Caki2 (cell line): ENCODE measurements at places on chromosomes 4 and X.

DNA sequence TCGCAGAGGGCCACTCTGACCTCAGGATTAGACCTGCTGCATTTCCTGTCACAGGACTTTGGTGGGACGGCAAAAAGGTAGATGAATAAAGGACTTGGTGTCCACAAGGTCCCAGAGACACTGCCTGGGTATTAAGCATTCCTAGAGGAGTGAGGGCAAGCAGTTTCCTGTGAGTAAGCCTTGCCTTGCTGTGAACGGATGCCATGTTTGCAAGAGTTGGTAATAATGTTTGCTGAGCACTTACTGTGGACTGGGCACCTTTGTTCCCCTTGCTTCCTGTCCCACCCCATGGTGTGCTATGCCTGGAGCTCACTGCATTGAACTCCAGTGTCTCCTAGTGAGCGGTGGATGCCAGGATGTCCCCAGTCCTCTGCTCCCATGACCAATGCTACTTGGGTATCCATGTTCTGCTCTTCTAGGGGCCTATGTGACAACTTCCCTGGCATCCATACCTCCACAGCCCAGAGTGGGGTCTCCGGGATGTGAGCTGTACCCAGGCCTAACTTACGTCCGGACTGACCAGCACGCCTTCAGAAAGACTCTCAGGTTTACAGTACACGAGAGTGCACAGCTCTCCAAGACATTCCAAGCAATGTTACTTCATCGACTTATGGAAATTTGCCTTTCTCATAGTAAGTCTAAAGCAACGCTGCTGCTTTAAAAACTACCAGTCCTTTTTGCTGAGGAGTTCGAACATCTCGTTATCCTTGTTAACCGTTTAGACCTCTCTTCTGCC lies 95.5 kb upstream of the MSX1 start:
- no peak for DNase-seq

DNA sequence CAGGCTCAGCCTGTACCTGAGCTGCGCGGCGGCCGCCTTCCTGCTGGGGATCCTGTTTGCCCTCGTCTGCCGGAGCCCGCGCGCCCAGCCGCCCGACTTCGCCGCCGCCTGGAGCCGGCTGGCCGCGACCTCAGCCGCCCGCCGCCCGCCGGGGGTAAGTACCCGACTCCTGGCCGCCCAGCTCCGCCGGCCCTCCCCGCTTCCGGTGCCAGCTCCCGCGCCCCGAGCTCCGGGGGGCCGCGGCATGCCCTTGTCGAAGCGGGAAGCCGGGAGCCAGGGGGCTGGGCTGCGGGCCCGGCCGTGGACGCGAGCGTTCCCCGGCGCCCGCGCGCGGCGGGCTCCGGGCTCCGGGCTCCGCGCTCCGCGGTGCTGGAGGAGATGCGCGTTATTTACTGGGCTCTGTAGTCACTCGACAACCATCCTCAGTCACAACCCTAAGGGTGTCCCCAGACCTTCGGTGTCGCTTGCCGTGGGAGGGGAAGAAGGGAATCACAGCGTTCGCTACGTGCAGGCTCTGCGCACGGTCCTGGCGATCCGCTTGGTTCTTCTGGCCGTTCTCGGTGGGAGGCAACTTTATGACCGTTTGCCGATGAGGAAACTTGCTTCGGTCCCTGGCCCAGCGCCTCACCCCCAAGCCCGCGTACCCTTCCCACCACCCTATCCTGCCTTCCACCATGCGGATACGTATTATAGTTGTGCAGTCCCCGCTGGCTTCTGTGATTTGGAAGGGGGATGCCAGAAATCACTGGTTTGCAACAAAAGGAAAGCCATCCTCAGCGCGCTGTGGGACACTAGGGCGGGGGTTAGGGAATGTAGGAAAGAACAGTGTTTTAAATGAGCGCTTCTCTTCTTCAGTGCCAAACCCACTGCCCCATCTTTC lies 944 bp downstream of the SNX25 start:
- peak; percentile 44 for DNase-seq

DNA sequence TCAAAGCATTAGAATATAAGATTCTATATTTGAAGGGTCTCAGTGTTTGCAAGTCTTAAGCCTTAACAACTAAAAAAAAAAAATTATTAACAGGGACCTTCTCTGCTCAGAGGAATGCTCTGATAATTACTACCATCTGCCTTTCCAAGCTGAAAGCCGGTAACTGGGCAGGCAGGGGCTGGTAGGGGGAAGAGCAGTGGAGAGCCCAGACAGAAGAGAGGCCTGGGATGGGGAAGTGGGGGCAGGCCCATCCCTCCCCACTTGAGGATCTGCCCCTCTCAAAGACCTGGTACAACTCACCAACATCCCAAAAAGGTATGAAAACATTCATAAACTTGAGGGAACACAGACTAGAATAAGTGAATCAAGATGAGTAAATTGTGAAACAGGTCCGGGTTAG lies 113.9 kb downstream of the QDPR start:
- no peak for DNase-seq

GRCh38 chr4:72110886-72111285 lies 79.1 kb downstream of the NPFFR2 start:
- DNase-seq = no peak

DNA sequence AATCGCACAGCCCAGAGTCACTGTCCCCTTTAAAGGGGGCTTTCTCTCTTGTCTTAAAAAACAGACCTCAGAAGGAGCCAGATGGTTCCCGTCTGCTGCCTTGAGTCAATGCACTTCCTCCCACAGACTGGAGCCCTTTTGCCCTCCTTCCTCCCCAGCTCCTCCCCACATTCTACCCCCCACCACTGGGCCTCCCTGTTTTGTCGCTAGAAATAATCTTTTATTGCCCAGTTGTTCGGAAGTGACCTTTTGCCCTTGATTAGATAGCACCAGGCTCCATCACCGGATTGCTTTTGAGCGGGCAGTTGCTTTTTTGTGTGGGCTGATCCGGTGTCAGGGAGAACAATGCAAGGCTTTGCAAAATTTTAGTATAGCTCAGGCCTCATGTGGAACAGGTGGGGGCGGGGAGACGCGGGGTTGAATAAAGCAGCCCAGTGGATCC lies 47.7 kb downstream of the SPRY1 start:
- no peak for DNase-seq

GRCh38 chr4:66911880-66912279 lies 633.4 kb downstream of the CENPC start:
- DNase-seq = no peak

DNA sequence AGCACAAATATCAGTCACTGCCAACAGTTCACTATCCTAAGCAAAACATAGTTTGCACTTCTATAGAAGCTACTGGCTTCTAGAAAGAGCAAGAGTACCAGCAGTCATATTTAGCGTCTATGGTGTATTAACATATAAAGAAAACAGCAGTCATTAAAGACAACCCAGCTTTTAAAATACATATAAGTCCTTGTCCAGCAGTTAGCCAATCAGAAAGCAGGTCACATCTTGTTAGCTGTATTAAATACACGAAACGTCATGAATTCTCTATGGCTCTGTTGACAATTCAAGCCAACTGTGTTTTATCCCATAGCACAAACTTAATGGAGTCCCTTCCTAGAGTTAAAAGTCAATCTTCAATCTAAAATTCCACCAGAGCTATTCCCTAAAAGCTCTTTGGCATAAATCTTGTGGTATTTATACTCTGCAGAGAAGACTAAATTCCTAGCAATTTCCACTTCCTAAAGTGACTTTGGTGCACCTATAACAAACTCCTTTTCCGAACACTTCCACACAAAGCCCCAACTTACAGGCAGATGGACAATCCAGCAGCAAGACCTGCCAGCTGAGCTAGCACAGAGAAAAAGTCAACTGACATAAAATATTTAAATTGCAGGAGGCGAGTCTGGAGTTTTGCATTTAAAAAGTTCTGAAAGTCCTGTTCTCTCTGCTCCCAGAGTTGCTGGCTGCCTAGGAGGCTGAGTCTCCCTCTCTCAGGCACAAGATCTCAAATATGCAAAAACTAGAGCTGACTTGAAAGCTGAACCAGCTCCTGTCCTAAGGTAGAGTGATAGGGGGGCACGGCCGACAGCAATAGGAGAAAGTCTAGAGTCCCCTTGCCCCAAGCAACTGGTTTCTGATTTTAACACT lies 1.3 kb downstream of the LDB2 start:
- no peak for DNase-seq

DNA sequence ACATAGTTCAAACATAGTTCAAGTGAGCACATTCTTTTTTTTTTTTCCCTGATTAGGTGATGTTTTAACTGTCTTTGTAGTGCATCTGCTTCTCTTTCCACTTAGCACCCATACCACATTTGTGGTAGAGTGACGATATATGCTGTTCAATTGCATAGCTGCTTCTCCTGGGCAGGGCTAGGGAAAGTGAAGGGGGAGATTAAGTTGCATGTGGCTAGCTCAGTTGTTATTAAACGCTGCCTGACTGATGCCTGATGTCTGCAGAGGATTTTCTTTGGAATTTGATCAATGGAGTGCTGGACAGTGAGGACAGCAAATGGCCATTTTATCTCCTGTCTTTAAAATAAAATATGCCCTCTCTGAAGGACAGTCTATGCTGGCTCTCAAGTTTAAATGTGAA lies 63.7 kb downstream of the ANK2 start:
- no peak for DNase-seq

- DNase-seq = no peak
Measured at GRCh38 chrX:110226931-110227330, 91.0 kb downstream of the AMMECR1 start.

DNA sequence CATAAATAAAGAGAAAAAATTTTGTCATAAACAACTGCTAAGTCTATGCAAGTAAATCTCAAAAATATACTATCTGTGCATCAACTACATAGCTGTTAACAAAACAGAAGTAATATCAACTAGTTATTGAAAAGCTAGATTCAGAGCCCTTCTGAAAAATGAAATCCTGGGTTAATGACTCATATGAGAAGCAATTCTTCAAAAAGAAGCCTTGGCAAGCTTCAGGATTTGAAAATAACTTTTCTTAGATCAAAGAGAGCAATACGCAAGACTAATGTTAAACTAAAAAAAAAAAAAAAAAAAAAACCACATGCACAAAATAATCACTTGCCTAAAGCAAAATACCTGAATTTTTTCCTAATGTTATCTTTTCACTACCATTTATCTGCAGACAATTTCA lies 566.1 kb upstream of the BOD1L1 start:
- no peak for DNase-seq

GRCh38 chr4:76882630-76883029 lies 15.3 kb downstream of the SOWAHB start:
- no peak for DNase-seq

GRCh38 chrX:13473442-13474163 lies 95.8 kb upstream of the EGFL6 start:
- no peak for DNase-seq

- DNase-seq = no peak
Measured at GRCh38 chr4:129403848-129404247, 307.9 kb downstream of the C4orf33 start.

- DNase-seq = no peak
Measured at GRCh38 chr4:62627671-62628070, 1427.5 kb downstream of the ADGRL3 start.

DNA sequence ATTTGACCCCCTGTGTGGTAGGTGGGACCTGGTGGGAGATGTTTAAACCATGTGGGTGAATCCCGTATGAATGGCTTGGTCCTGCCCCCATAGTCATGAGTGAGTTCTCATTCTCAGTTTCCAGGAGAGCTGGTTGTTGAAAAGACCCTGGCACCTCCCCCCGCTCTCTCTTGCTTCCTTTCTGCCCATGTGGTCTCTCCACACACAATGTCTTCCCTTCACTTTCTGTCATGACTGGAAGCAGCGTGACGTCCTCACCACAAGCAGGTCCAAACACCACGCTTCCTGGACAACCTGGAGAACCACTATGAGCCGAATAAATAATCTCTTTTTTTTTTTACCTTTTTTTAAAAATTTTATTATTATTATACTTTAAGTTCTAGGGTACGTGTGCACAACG lies 3.5 kb upstream of the CSF2RA start:
- no peak for DNase-seq

- peak; percentile 86 for DNase-seq
Measured at GRCh38 chr4:53476232-53477037, 99.0 kb downstream of the FIP1L1 start.

DNA sequence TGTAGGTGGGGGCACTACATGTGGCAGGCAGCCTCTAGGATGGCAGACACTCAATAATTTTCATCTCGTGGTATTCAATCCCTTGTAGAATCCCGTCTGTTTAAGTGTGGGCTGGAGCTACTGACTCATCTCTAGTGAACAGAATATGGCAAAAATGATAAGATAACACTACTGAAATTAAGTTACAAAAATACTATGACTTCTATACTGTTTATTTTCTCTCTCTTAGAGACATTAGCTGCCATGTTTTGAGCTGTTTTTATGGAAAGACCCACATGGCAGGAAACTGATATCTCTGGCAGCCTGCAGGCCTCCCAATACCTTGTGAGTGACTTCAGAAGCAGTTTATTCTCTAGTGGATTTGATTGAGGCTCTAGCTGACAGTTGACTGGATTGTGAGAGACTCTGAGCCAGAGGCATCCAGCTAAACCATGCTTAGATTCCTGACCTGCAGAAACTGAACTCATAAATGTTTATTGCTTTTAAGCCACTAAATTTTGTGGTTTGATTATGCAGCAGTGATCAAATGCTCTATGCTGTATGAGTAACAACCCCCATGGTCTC lies 298.8 kb upstream of the CTSO start:
- no peak for DNase-seq

DNA sequence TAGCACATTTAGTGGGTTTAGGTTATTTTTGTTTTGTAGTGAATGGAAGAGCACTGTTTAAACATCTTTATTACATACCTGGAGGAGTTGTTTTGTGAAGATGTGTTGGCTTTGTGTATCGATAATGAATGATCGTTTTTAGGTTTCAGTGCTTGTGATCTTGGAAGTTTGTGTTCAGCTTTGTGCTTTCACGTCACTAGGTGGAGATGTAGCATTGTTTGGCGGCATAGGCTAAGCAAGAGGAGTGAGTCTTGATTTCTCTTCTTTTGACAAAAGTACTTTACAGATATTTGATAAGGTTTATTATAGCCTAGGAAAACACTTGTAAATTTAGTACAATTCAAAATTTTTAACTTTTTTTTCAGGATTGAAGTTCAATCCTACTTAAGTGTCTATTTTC lies 50.4 kb downstream of the PDK3 start:
- DNase-seq = no peak

GRCh38 chr4:98586291-98586961 lies 72.0 kb downstream of the TSPAN5 start:
- no peak for DNase-seq

DNA sequence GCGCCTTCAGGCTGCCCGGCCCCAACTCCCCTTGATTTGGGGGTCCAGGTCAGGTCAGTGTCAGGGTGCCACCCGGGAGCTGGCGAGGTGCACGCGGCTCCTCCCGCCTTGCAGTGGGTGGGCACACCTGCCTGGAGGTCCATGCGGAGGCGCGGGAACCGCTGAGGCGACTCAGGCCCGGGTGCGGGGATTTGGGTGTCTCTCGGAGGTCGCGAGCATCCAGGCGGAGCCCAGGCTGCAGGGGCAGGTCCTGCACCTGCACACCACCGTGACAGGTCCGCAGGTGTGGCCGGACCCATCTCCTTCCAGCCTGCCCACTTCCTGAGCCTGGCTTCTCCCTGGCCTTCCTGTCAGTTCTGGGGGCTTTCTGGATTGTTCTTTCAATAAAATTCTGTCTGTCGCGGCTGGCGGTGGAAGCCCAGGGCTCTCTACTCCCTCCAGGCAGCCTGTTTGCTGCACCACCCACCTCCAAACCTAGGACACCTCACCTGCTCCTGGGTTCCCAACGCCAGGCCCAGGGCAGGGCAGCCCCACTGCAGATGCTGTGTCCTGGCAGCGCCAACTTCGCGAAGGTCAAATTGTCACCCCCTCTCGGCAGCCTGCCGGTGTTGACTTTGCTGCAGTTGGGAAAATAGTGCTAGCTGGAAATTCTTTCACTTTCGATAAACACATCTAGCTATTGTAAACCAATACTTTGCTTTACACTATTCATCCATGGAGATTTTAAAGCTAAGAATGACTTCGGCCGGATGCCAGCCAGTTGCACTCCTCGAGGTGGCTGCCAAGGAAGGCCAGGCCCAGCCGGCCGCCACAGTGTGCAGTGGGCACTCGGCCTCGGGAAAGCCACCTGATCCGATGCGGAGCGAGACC lies 35.9 kb downstream of the FGFRL1 start:
- DNase-seq = no peak
